ENCODE measurements at places on chromosomes 11 and 22.

DNA sequence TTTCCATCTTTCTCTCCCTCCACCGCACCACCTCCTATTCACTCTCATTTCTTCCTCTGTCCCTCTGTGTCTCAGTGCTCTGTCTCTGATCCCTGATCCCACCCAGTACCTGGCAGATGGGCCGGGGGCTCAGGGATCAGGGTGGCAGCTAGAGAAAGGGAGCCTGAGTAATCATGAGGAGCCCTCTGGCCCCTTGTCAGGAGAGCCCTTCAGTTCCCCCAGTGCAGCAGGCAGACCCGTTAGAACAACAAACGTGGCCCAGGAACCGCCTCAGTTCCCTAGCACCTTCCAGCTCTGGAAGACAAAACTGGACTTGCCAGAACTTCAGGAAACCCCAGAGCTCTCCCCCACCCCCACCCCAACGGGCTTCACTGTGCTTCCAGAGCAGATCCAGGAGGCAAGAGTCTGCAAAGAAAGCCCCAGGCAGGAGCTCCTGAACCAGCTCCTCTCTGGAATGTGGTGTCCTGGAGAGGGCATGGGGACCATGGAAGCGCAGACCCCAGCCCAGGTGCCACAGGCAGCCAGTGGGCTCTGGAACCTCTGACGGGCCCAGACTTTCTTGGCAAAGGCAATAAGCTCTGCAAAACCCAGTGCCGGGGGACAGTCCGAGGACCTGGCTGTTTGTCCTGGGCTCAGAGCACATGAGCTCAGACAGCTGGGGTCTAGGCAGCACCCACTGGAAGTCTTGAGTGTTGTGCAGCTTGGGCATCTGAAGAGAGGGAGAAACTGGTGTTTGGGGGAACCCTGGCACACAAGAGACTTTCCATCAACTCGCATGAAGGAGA lies 43.2 kb downstream of the LMO1 start:
- no peak for DNase-seq

DNA sequence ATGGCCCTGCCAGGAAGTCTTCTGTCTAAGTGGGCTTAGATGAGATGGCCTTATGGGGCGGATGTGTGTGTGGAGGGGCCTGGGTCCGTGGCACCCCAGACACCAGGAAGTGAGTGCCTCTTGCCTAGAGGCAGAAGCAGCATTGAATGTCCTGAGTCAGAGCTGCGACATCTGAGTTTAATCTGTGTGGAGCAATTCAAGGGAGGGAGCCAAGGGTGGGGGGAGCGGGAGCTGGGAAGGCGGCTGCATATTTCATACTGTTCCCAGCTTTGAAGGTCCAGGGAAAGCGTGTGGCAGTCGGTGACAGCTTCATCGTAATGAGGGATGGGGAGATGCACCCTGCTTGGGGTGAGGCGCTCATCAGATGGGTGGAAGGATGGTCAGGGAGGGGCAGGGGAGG lies 73.5 kb upstream of the THY1 start:
- DNase-seq, result no peak

- DNase-seq, result no peak
Measured at GRCh38 chr22:28736301-28737155, 5.1 kb downstream of the CHEK2 start.

GRCh38 chr22:40714499-40715337 lies 35.4 kb downstream of the MCHR1 start:
- DNase-seq, result peak; percentile 64

DNA sequence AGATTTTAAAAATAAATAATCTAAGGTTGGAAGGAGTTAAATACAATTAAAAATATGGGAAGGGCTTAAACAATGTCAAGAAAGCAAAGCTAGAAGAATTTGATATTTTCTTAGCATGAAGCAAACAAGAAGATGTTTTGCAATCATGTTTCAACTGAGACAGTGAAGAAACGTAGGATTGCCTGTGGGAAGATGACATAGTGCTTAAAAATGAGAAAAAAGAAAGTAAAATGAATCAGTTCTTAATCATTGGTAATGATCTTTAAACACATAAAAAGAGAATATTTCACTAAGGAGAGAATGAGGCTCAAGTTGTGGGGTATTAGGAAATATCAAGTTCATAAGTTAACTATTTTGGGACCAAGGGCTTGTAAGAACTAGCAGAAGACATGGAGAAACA lies 855.0 kb downstream of the METTL15 start:
- no peak for DNase-seq

DNA sequence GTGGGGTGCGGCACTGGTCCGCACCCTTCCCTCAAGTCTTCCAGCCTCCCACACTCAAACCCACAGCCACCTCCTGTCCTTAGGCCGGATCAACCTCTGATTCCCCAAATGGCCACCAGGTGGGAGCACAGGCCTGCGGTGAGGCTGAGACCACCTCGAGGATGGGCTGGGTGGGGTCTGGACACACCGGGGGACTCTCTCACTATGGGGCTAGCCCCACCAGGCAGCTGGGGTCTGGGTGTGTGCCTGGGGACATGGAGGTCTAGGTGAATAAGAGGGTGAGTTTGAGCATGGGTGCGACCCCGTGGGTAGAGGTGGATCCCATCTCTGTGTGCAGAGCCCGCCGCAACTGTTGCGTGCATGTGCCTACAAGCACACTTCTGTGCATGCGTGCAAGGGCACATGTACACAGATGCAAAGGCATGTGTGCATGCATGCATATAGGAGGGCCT lies 32.6 kb downstream of the MYO18B start:
- DNase-seq, result no peak

GRCh38 chr11:72844356-72844755 lies 30.1 kb downstream of the ATG16L2 start:
- no peak for DNase-seq

DNA sequence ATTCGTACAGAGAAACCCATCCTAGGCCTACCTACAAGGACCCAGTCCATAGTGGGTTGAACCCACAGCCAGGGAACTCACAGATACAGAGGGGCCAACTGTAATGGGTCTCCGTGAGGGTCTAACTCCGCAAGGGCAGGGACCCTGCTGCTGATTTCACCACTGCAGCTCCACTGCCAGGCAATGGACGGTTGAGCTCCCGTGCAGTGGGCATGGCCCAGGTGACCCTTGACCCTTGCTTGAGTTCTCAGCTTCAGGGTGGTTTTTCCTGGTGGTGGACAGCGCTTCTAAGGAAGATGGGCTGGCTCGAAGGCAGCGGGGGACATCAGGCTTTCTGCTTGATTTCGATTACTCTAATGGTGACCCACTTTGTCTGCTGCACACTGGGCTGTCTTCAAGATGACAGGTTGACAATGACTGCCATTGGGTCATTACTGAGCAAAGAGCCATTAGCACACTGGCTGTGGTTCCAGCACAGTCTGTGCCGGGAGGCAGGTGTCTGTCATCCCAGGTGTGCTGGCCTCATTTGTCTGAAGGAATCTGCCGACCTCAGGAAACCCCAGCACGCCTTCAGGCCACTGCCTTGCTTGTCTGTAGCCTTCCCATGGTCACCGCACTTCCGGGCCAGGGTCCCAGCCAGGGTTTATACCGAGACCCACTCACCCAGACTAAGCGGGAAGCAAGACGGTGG lies 3.7 kb upstream of the GAL start:
- DNase-seq, result no peak

DNA sequence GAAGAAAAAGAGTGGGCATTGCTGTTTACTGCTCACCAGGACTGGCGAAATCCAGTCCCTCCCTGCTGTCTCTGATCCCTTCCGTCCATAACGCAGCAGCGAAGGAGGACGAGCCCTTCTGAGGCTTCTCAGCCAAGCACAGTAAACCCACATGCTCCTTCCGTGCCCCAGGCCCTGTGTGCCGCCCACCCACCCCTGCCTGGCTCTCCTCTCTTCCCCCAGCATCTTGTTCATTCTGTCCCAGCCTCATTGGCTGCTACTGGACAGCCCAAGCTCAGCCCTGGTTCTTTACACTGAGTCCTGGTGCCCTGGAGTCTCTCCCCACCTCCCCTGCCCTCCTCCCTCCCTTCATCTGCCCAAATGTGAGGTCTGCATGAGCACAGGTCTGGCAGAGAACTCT lies 559.7 kb downstream of the BRD1 start:
- no peak for DNase-seq

DNA sequence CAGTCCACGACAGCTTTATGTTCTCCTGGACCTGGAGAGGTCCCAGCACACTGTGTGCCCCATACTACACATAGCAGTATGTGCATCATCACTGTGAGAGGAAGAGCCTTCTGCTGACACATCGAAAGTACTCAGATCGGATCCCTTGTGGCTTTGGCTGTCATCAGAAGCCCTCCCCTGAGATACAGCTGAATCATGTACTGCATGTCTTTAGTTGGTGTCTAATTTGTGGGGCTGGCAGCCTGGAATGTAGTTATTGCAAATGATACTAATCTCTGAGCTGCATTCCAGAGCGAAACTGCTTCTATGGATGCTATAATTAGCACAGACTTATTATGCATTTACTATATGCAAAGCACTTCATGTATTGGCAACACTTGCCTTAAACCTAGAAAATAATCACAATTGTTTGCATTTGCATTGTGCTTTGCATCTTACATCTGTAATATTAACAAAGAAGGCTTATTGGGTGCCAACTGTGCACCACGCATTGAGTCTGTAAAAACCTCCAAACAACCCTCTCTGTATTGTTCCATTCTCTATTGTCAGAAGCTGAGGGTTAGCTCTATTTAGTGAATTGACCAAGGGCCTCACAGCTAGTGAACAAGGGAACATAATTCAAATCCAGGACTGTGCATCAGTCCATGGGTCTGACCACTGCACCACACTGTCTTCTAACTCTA lies 89.2 kb upstream of the CRTAM start:
- no peak for DNase-seq

GRCh38 chr11:115984228-115984627 lies 480.0 kb upstream of the CADM1 start:
- no peak for DNase-seq
